ENCODE measurements at places on chromosomes 2 and 18.

DNA sequence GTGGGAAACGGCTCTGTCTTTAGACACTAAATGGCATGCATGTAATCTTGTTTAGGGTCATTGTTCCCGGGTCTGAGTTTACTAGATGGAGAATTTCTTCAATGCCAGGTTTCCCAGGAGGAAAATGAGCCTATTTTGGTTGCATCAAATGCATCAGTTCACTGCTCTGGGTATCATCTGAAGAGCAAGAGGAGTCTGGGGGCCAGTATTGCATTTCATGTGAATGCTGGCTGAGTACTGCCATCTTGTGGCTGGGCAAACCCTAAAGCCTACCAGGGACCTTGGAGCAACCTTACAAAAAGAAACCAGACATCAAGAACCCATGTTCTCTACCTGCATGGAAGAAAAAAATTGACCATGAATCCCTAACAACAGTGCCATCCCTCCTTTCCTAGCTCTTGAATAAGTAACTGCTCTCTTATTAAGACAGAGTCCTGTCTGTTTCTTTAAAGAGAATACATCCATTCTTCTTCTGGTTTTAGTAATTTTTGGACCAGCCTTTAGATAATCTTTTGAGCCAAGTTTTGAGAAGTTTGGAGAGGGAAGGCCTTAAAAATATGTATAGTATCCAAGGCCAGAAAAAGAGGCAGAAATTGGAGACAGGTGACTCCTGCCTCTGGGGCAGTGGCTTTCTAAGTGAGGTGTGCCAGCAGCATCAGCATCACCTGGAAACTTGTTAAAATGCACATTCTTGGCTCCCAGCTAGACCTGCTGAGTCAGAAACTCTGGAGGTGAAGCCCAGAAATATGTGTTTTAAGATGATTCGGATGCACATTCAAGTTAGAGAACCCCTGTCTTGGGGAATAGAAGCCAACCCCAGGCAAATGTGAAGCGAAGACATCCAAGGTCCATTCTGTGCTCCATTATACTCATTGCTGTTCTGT, 261.0 kb upstream of the CXCR4 start:
- no peak for DNase-seq

DNA sequence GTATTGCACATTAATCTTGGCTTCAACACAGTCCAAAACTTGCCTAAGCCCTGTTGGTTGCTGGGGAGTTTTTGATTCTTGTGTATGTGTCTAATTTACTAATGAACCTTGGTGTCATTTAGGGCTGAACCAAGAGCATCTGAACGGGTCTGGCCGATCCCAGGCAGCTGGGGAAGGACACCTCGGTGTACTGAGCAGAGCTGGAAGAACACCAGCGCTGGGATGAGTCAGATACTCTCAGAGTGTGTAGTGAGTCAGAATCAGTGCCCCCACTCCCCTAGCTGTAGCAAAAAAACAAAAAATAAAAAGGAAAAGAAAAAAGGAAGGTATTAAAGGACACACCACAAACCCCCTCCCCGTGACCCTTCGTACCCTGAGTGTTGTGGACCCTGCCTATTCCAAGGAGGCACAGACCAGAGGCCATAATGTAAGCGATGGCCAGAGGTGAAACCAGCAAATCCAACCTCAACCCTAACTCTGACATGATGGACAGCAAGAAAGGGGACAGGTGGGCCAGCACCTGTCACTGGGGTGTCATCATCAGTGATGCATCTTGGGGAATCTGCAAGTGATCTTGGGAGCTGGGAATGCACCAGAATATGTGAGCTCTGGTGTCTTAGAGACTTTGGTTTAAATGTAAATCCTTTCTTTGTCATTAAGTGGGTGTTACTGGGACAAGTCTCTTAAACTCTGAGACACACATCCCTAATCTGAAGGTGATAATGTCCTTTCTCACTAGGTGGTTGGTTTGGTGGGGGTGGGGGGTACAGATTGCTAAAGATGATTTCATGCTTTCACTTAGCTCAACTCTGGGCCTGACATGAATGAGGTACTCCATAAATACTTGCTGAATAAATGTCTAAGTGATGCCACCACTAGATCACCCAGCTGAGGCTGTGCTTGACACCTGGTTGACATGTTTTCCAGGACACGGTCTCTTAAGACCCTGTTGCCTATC, 34.2 kb upstream of the NCOA1 start:
- peak; percentile 16 for DNase-seq

DNA sequence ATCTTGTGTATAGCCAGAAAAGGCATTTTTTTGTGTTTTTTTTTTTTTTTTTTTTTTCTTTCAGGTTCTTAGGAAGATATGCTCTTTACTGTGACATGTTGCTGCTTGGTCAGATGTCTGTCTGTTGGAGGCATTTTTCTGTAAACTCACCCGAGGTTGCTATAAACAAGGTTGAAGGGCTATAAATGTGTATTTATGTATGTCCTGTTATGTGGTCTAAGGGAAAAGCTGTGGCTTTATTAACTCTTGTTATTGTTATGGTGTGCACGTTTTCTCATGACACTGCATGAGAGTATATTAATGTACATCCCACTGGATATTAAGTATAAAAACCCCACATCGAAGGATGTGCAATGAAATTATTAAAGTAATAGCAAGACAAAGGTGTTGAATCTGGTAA, 102.0 kb downstream of the ZNF532 start:
- no peak for DNase-seq

- no peak for DNase-seq
Observed at GRCh38 chr2:127700527-127701192, 637 bp upstream of the SFT2D3 start.

- DNase-seq, result no peak
Observed at GRCh38 chr2:71620116-71620515, 166.8 kb downstream of the DYSF start.

DNA sequence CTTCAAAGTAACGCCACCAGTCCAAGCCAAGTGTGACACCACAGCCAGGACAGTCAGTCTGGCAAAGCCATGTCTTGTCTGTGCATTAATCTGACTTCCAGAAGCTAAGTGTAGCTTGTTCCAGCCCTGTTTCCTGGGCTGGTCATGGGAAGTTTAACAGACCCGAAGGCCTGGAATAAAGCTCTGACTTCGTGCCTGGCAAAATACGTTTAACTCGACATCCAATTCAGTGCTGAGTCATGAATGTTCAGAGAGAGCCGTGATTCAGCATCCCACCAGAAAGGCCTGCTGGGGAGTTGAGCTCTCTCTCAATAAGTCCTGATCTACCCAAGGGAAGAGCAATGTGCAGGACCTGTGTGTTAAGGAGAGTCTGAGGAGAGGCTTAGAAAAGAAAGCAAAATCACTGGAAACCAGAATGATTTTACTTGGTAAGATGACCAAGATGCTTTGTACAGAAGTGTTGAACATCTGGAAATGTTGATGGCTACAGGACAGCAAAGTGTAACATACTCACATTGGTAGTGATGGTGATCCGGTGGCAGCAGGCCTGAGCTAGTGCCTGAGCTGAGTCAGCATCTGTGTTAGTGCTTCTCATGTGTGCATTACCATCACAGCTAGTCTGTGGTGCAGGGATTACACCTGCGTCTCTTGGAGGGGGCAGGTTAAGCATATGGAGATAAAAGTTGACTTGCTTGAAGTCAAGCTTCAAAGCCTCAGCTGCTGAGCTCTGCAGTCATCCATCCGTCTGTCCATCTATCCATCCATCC, 743.7 kb upstream of the HS6ST1 start:
- DNase-seq, result no peak

GRCh38 chr2:46462936-46463335, 16.4 kb upstream of the TMEM247 start:
- peak; percentile 57 for DNase-seq

GRCh38 chr2:205011031-205011430, 465.8 kb downstream of the PARD3B start:
- no peak for DNase-seq
